ENCODE measurements at places on chromosomes 6 and 20.

GRCh38 chr6:9982215-9982614 lies 432.7 kb downstream of the TFAP2A start:
- no peak for DNase-seq

DNA sequence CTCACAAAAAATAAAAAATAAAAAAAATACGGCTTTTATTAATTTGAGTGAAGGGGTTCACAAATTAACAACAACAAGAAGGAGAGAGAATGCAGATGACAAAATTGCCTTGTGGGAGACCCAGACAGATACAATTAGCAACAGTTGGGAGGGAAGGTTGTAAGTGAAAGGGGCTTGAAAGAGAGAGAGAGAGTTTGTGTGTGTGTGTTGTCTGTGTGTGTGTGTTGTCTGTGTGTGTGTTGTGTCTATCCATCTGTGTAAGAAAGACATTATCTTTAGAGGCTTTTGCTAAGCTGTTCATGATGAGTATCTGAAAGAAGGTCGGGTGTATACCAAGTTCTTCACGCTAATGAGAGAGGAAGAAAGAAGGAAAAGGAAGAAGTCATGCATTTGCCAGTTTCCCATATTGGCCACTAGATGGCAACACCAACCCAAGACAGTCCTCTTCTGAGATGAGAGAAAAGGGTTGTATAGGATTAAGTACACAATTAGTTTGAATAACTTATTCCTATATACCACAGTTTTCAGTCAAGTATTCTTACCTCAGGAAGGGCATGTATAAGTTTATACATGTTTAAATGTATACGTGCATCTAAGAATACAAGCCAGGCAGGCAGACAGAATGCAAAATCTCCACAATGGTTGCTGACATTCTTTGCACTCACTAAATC lies 63.7 kb upstream of the CD2AP start:
- DNase-seq = no peak

DNA sequence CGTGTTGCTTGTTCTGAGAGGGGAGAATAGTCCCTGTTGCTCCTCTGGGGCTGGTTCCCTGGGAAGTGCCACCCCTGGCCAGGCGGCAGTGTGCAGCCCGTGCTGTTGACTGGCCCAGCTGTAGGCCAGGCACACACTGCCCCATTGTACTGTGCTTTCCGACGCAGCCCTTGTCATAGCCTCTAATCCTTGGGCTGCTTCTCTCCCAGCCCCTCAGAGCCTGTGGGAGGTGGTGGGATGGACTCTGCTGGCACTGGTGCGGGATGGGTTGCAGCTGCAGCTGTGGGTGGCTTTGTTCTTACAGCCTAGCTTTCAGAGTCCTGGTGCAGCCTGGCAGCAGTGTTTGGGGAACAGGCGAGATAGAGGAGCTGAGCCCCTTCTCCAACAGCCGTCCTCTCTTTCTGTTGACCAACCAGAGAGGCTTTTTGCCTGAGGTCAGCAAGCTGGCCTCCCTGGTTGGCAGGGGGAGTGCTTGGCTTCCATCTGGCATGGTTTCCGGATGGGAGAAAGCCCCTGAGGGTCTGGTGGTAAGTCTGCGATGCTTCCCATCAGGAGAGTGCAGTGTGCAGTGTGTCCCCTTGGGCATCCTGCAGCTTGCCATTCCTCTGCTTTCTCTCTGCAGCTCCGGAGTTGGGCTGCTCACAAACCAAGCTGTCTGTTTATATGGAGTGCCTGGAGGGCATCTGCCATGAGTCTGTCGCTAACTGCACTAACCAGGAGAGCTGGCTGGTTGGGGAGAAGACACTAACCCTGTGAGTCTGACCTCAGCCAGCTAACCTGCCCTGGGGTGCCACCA lies 12.1 kb downstream of the TJAP1 start:
- DNase-seq = no peak

DNA sequence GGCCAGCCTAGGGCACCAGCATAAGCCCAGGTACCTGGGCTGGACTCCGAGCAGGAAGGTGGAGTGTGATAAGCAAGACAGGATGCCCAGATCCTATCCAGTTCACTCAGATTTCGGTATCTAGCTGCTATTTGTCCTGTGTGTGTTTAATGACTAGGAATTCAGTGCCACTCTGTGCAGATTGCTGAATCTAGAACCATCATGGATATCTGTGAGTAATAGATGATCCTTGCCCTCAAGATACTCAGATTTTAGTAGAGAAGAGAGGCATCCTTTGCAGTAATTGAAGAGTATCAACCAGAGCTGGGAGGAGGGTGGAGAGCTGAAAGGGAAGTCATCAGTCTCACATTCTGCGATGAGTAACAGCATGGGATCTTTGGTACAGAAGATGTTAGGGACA lies 155.0 kb upstream of the ARID1B start:
- DNase-seq = no peak

DNA sequence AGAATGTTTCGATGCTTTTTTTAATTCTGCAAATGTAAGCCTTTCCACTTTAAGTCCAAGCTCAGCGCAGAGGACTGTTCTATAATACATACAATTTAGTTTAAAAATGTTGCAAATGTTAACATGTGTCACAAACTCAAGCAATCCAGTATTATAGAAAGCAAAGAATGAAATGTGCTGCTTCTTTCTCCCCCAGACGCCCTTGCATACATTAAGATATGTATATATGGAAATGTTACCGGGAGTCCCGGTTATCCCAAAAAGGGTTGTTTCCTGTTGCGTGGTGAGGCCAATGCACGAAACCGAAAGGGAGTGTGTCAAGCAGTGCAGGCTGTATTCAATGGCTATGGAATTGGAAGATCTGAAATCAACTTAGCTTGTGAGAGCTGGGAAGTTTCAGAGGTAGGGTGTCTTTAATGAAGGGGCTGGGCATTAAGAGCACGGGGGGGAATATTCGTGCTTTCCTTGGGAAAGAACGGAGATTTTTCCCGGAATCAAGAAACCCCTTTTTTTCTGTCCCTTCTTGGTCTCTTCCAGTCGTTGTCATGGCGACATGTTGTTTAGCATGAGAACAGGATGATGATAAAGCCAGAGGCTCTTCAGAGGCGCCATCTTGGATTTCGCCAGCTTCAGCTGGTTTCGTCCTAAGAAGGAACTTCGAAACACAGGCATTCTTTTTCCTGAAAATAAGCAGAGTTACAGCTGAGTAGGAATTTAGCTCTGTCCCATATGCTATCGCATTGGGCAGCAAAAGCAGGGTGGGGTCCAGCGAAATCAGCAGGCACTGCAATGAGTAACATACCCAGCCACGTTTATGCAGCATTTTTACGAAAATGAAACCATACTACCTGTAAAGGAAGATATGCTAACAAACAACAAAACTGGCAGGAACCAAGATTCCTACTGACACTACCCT lies 10.1 kb upstream of the NQO2 start:
- peak; percentile 56 for DNase-seq

DNA sequence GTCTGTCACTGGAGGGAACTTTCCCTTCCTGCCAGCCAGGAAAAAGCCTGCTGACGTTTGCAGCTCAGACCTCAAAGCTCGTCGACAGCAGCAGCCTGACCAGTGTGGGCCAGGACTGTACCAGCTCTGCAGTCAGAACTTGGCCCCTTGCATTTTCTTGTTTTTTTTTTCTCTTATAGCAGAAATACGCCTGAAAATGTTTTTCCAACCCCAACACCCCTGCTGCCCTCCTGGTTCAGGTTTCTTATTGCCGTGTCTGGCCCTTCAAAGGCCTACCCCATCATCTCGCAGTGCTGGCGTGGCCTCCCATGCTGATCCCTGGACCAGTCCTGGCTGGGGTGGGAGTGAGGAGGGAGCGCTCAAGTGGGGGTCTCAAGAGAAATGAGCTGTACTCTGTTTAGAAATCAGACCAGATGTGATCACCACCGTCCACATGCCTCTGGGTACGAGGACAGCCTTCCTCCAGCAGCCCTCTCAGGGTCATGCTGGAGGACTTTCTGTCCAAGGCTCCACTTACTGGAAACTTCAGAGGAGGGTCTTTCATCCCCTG lies 169.0 kb downstream of the FOXC1 start:
- no peak for DNase-seq

DNA sequence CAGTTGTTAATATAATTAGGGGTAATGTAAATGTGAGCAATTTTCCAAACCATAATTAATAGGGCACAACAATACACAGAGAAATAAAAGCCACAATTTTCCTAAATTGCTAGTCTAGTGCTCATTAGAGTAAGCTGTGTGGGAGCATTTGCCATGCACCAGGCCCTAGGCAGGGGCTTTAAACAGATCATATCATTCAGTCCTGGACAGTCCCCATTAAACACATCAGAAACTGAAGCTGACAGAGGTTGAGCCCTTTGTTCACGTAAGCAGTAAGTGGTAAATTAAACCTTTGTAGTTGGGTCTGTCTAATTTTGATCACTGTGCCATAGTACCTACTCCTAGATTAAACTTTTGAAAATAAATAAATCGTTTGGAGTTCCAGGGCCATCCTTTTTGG lies 931.1 kb downstream of the C6orf118 start:
- no peak for DNase-seq

GRCh38 chr6:23176883-23177282 lies 607.5 kb downstream of the HDGFL1 start:
- no peak for DNase-seq

DNA sequence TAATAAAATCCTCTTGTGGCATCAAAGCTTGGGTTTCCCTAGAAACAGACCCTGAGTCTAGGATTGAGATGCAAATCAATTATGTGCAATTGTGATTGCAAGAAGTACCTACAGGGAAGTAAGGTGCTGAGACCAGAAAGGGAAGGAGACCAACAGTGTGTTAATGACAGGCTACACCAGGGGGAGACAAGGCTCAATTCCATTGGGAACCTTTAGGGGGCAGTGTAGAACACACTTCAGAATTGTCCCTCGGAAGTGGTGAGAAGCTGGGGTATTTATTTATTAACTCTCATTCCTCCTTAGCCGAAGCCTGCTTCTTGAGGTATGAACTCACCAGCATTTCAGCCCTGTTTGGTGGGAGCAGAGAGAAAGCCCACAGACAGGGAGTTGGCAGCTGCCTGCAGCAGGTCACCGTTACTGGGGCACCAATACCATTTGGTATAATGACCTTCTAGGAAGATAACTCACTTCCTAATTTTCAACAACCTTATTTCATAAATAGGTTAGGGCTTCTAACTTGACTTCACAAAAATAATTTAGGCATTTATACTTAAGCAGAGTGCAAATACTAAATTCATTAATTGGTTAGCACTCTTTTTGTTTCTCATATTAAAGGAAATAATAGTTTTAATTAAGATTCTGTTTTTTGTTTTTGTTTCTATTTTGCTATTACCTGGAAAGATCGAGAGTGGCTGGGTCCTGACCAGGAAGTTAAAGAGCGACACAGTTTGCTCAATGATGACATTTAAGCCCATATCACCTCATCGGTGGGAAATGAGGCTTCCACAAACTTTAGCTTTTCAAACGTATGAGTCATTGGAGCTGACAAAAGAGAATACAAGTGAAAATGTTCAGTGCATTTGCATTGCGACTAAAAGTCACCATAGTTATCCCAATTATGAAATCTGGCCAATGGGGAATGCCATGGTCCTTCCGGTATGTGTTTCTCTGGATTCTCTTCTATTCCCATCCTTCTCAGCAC lies 94.8 kb downstream of the BTBD3 start:
- no peak for DNase-seq

- DNase-seq = no peak
These were observed 8.3 kb downstream of the SLPI start for GRCh38 chr20:45246109-45246508.

- no peak for DNase-seq
These were observed 36.0 kb downstream of the STK35 start for GRCh38 chr20:2137552-2138201.

DNA sequence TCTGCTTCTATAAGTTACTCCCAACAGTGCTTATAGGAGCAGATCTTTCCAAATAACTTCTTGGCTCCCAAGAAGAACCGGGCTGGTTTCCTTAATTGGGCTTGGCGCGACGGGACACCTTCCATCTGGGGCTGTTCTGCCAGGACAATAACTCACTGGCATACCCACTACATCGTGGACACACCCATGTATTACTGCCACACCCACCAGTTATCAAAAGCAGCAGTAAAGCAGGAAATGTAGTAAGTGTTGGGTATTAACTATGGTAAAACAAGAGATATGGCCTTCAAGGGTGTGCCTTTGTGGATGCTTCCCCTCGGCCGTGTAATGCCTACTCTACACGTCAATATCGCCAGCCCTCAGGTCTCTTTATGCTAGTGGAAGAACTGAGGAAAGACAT lies 24.7 kb downstream of the CNKSR3 start:
- DNase-seq = no peak

DNA sequence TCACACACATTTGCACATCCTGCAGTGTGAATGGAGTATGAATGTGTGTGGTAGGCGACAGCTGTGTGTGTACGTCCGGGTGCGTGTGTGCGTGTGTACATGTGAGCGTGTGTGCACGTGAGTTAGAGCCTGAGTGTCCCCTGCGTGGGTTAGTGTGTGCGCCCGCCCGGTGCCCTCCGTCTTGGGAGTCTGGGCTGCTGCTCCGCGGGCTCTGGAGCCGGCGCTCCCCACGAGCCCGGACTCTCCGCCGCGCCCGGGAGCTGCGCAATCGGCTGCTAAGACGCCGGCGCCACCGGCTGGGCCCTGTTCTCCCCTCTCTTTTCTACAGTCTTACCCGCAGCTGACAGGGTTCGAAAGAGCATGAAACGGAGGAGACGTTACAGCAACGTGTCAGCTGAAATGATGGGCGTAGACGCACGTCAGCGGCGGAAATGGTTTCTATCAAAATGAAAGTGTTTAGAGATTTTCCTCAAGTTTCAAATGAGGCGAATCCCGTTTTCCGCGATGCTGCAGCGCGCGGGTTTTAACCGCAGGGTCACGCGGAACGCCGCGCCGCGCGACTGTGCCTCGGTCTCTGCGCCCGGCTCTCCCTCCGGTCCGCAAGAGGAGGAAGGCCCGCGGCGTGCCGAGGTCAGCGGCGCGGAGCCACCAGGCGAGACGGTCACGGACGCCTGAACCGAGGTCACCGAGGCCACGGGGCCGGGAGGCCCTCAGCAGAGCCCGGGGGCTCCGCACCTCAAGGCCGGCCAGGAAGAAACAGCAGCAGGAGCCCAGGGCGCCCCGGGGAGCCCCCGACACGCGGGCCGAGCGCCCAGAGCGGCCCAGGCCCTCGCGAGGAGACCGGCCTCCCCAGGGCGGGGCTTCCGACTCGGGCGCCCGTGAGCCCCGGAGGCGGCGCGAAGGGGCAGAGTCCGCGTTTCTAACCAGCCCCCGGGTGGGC lies 95.3 kb upstream of the BHLHE23 start:
- DNase-seq = peak; percentile 27

DNA sequence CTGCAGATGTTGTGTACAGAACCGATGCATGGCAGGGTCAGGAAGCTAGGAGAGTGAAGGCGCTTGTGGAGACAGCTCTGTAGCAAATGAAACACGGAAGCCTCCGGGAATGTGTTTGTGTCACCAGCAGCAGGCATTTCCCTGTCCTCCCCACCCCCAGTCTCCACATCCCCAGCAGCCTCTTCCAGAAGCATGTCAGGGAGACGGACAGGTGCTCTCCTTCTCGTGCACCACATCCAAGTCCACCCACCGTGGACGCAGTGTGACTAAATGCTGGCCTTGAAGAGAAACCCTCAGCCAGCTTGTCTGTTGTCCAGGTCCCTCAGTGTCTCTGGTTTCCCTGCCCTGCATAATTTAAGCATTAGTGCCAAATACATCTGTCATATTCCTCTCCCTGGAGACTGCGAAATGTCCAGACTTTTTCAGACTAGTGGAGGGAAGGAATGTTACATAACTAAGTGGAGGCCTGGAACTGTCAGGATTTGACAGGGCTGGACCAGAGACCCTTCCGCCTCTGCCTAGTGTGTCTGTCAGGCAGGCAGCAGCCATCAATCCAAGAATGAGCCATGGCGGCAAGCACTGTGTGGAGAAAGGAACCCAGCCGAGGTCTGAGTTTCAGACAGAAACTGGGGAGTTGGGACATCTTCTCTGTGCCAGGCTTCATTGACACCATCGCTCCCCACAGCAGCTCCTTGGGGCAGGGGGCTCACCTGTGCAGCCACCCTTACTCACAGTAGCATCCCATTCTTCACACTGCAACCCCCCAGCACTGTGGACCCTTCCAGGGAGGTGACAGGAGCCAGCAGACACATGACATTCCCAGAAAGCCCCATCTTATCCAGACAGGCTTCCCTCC lies 26.6 kb upstream of the PI16 start:
- DNase-seq = no peak

Data from stimulated activated CD8-positive, alpha-beta memory T cell treated with anti-CD3 and anti-CD28 coated beads, Interleukin-4, amount 100 ng/mL, for 4 hours (primary cell).